ENCODE measurements at places on chromosomes 2 and 18. TPM values are rescaled to one million over a fixed set of nuclear protein-coding genes. Genes with fewer than 3 reads are reported as not detected.

FAM237A gene
- not detected for total RNA-seq

RGPD3 gene
- 0.88 TPM for total RNA-seq

CD28 gene
- 3.7 TPM for total RNA-seq

DNA sequence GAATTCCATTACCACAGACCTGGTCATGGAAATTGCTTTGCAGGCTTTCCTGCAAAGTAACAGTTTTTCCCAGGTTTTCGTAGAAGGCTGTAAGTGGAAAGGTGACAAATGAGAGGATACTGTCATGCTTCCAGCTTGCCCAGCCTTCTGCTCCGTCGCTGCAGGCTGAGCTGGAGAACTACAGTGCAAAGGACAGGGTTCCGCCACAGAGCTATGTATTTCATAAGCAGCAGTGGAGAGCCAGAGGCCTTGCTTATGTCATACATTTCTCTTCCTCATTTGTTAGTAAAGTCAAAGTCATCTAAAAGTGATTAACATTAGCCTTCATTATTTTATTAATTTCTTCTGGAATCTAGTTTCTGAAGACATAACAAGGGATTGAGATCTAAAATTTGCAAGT lies 72.9 kb upstream of the RBM44 start:
- DNase-seq: no peak
- no peaks in the 10 kb centered on the region for H3K36me3 ChIP-seq
- no peak overlapping the region for H3K27ac ChIP-seq
- H3K4me1 ChIP-seq: no peaks in the 10 kb centered on the region

DNA sequence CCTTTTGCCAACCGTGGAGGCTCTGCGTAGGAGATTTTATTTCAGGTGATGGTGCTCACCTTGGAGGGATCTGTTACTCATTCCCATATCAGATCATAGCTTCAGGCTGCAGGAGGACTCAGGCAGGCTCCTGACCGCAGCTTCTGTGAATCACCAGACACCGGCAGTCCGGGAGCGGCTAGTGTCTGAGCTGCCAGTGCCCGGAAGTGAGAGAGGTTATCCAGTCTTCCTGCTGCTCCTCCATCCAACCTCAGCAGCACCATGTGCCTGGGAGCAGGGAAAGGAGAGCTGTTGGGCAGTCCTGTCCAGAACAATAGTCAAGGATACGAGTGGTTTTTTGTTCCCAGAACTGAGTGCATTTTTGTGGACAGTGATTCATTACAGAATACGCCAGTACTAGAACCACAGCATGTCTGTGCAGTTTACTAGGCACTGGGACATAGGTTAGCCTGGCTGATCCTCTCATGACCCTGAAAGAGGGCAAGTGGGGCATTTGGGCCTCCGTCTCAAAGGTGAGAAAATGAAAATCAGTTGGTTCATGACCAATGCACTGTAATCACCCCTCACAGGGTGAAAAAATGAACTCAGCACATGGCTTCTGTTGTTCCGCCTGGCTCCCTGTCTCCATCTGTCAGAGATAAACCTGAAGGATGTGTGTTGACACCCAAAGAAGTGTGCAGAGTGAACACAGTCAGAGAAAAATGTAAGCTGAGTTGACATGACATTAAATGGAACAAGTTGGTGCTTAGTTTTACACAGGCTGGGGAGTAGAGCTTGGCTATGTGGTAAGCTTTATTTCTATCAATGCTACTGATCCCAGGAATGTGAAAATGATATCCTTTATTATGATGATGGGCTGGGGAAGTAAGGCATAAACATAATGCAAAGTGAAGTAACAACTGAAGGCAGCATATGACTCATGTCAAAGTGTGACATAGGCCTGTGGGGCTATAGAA lies 12.2 kb downstream of the FHOD3 start:
- no peak overlapping the region for H3K27ac ChIP-seq
- H3K4me3 ChIP-seq: no peak overlapping the region
- no peak for DNase-seq
- H3K27me3 ChIP-seq: no peaks in the 10 kb centered on the region

DNA sequence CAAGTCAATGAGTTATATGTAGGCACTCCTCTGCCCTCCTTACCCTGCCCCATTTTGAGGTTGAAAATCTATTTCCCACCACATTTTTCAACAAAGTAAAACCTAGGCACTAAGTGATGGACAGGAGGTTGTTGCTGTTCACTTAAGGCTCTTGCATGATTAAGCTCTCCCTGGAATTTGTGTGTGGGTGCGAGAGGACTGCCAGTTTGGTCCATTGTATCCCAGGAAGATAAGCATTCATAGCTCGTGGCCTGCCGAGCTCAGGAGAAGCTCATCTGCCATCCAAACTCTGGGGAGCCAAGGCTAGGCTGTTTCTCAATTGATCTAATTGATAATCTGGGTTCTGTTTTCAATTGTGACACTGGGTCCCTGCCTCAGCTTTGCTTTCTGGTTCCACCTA lies 4.7 kb upstream of the MAP4K4 start:
- H3K4me1 ChIP-seq: peaks cover 9% of the 10 kb centered on the region
- no peaks in the 10 kb centered on the region for H3K36me3 ChIP-seq
- DNase-seq: no peak
- H3K27ac ChIP-seq: no peak overlapping the region

DNA sequence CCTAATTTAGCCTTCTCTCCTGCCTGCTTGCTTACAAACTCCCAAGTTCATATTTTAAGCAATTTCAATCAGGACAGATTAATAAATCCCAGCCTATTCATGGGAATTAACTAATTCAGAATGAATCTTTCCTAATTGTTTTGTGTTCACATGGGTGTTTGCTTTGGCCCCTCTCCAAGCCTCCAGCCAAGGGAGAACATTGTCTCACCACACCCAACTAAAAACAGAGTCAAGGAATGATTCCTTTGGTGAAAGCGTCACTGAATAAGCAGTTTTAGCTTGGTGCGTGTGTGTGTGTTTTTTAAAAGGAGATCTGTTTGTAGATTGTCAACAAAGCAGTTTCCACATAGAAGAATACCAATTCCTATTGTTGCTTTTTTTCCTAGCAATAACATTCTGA lies 43.0 kb upstream of the DSG1 start:
- no peak for DNase-seq
- H3K27me3 ChIP-seq: no peaks in the 10 kb centered on the region
- no peak overlapping the region for H3K4me3 ChIP-seq
- no peaks in the 10 kb centered on the region for H3K4me1 ChIP-seq
- no peaks in the 10 kb centered on the region for H3K36me3 ChIP-seq

GRCh38 chr2:96195410-96196066 lies 13.1 kb downstream of the STARD7 start:
- H3K27me3 ChIP-seq: no peaks in the 10 kb centered on the region
- no peak overlapping the region for H3K27ac ChIP-seq
- no peak overlapping the region for H3K4me3 ChIP-seq
- H3K4me1 ChIP-seq: no peaks in the 10 kb centered on the region
- no peak for DNase-seq

Measured in spinal cord (tissue), 10 donors.